Heart left ventricle (tissue), 16 donors: ENCODE measurements at places on chromosomes 7 and 10. TPM values are rescaled to one million over a fixed set of nuclear protein-coding genes. Genes with fewer than 3 reads are reported as not detected.

Gene TMEM26
- 0.28 TPM for total RNA-seq

Gene PANK1
- total RNA-seq = 13.4 TPM

Gene ANKRD61
- not detected for total RNA-seq

Gene VWA2
- not detected for total RNA-seq

Gene KIF5B
- 108 TPM for total RNA-seq

Gene EGFR
- total RNA-seq = 7.0 TPM

Gene TAS2R4
- 0.67 TPM for total RNA-seq

Gene MET
- total RNA-seq = 23.9 TPM

Gene OPN1SW
- not detected for total RNA-seq

Gene TEX47
- total RNA-seq = not detected

Gene SPACDR
- total RNA-seq = 0.61 TPM

Gene ZNF239
- total RNA-seq = 1.9 TPM

Gene HTR5A
- total RNA-seq = not detected

Gene STOX1
- total RNA-seq = 1.2 TPM

Gene SDK1
- total RNA-seq = 4.9 TPM
